ENCODE measurements at places on chromosomes 6 and 20. TPM values are rescaled to one million over a fixed set of nuclear protein-coding genes. Genes with fewer than 3 reads are reported as not detected.

DNA sequence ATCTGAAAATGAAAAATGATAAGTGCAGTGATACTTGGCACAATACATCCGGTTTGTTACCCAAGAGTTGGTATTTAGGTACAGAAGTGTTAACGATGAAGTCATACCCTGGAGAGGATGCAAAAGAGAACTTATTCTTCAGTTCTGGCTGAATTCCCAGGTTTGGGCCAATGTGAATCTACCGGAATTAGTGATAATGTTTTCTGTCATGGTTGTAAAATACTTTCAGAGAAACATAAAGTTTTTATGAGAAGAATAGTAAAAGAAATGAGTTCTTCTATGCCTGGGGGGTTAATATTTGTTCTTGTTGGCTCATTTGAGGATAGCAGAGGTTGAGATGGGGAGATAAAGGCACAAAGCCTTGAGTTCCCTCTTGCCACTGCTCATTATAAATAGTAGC lies 509.9 kb upstream of the POU3F2 start:
- DNase-seq: peak; percentile 19

DNA sequence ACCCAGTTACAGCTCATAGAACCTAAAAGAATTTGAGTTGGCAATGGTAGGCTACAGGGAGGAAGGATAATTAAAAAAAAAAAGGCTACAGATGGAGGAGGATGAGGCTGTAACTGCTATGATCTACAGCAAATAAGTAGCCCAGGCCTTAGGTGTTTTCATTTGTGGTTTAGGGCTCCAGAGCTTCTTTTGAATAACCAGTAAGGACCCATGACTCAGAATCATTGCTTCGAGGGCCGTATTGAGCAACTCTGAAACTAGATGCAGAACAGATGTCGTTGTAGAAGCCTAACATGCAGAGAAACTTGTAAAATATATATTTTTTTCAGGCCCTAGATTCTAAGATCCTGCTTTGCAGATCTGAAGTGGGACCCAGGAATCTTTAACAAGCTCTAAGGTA lies 19.0 kb upstream of the ASIP start:
- peak; percentile 47 for DNase-seq

The PCED1A gene
- 29.8 TPM for total RNA-seq

GRCh38 chr6:157254538-157254937 lies 68.8 kb downstream of the TMEM242 start:
- no peak for DNase-seq

DNA sequence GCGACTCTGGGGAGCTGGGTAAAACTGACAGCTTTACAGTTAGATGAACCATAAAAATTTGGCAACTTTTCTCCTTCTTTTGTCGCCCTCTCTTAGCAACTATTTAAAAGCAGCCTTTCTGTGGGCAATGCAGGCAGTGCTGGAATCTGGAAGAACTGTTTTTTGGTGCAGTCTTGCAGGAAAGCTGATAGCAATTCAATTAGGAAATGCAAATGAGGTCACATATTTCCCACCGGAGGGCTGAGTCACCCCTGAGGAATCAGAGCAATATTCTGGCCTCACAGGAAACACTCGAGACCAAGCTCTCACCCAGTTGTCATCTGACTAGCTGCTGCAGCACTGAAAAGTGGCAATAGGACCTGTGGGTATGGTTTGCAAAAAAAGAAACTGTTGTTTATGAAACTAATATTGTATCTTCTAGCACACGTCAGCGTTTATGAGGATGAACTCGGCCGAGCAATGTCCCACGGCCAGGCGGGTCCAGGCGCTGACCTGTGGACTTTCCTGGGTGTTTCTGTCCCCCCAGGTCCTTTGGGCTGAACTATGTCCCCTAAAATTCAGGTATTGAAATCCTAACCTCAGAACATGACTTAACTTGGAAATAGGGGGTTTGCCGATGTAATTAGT lies 312.3 kb downstream of the TAF4 start:
- DNase-seq: no peak

DNA sequence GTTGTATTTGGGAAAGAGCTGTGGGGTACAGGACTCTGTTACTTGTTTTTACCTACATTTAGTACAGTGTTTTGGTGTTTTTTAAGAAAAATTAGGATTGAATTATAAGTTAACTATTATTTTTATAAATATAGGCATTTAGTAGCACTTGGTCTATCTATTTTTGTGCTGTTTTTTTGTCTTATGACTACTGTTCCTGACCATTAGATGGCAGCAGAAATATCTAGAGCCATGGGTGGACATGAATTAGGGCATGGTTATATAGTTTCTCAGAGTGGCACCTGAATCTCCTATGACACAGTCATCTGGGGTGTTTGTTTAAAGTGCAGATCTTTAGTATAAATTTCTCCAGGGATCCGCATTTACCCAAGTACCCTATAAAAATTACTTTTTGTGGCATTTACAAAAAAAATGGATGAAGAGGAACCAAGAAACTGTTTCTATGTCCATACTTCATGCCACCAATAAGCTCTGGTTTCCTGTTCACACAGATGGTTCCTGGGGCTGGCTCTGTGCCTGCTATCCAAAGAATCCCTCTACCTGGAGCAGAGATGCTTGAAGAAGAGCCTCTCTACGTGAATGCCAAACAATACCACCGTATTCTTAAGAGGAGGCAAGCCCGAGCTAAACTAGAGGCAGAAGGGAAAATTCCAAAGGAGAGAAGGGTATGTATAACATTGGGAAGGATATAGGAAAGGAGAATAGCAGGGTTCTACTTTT lies 19.8 kb downstream of the NFYA start:
- peak; percentile 41 for DNase-seq

The LY6G5B gene
- total RNA-seq: 5.3 TPM

GRCh38 chr6:7157752-7158616 lies 50.2 kb downstream of the RREB1 start:
- DNase-seq: no peak

DNA sequence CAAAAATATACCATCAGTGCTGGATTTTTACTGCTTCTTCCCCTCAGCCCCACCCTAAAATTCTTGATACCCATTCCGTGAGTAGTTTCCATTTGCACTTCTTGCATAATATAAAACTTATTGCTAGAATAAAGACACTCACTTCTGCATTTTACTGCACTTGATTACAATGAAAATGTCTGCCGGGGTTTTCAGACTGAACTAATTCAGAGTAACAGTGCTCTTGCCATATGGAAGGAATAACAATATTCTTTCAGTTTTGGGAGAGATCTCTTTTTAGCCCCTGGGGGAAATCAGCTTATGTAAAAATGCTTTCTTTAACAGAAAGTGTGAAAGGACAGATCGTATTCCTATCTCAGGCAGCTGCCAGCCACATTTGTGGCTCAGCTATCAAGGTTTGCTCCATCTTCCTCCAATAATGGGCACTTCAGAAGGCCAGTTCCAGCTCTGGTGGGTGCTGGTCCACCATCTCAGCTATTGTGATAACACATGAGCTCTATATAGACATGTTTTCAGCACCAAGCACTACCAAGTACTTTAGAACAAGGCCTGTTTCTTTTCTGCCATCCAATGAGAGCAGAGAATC lies 8.9 kb downstream of the SMLR1 start:
- DNase-seq: no peak

- no peak for DNase-seq
Observed at GRCh38 chr20:17317341-17317740, 90.5 kb downstream of the PCSK2 start.

GRCh38 chr6:127811900-127812570 lies 88.8 kb downstream of the THEMIS start:
- no peak for DNase-seq

The CCR6 gene
- not detected for total RNA-seq

The SIM1 gene
- total RNA-seq: not detected

The BLCAP gene
- total RNA-seq: 120 TPM

The SLC12A5 gene
- total RNA-seq: 2.4 TPM

- DNase-seq: peak; percentile 60
Observed at GRCh38 chr6:9933677-9934076, 481.2 kb downstream of the TFAP2A start.

The PRKN gene
- total RNA-seq: not detected

DNA sequence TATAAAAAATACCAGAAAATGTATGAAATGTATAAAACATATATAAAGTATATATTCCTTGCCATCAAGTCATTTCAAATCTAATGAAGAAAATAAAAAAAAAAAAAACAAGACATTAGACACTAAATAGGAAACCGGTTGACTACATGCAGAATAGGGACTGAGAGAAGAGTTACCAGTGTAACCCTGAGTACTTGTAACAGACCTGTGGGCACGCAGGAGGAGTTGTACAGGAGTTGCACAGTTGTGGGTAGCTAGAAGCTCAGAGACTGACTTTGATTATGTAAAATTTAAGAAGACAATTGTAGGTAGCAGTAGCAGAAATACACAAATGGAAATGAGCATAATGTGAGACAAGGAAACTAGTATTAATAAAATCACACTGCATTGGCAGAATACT lies 112.4 kb upstream of the DST start:
- DNase-seq: no peak

The VWA7 gene
- 1.9 TPM for total RNA-seq

DNA sequence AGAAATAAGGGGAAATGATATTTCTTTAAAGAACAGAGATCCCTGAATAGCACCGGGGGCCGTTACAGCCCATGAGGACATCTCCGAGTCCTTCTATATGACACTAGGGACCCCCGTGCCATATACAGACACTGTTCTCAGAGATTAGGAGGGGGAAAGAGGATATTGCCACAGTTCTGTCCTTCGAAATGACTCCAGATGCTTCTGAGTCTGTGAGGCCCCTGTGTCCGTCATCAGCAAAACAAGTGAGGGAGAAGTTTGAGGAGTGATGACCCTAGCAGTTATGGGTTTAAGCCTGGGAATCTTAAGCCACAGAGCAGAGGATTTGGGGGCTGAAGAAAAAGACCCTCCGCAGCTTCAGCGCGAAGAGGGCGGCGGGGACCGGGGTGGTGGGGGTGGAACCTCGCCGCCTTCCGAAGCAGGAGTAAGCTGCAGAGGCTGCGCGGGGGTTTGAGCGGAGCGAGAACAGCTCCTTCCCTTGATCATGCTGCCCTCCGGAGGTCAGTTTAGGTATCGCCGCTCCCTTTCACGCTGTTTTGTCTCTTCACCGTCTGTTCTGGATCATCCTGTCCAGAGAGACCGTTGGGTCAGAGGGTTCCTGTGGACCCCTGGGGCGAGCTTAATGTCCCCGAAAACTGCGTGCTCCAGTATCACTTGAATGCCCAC lies 23.6 kb downstream of the VPS52 start:
- DNase-seq: peak; percentile 94

The RIMS4 gene
- 0.04 TPM for total RNA-seq

The PTGIS gene
- 0.18 TPM for total RNA-seq

All from PC-3 (cell line).